ENCODE measurements at places on chromosomes 6 and 20.

DNA sequence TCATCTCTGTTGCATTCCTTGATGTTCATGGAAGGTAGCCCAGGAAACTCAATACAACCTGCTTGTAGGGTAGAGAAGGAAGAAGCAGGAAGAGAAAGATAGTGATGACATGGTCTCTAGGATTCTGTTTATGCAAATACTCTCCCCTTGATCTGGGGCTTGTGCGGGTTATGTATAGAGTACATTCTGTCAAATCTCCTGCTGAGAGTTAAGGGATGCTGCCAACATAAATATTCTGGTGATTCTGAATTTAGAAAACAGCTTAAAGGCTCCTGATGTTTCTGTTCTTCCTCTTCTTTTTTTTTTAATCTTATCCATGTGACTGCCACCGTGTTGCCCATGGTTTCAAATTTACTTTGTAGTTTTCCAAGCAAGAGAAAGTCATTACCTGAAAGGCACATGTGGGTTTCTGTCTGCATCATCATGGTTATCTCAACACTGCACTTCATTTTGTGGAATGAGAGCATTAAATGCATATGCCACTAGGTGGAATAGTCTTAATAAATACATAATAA is 150.6 kb downstream of the RPS12 start:
- no peak for DNase-seq

DNA sequence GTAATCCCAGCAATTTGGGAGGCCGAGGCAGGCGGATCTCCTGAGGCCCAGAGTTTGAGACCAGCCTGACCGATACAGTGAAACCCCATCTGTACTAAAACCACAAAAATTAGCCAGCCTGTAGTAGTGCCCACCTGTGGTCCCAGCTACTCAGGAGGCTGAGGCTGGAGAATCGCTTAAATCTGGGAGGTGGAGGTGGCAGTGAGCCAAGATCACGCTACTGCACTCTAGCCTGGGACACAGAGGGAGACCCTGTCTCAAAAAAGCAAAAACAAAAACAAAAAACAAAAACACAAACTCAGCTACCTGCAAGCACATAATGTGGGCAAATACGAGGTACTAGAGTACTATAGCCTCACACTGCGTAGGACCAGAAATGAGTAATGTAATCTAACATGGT is 3.7 kb upstream of the SPATA2 start:
- DNase-seq, result no peak

GRCh38 chr6:158188591-158188990 is 20.4 kb downstream of the GTF2H5 start:
- no peak for DNase-seq

GRCh38 chr6:161379834-161380582 is 106.1 kb upstream of the AGPAT4 start:
- no peak for DNase-seq

DNA sequence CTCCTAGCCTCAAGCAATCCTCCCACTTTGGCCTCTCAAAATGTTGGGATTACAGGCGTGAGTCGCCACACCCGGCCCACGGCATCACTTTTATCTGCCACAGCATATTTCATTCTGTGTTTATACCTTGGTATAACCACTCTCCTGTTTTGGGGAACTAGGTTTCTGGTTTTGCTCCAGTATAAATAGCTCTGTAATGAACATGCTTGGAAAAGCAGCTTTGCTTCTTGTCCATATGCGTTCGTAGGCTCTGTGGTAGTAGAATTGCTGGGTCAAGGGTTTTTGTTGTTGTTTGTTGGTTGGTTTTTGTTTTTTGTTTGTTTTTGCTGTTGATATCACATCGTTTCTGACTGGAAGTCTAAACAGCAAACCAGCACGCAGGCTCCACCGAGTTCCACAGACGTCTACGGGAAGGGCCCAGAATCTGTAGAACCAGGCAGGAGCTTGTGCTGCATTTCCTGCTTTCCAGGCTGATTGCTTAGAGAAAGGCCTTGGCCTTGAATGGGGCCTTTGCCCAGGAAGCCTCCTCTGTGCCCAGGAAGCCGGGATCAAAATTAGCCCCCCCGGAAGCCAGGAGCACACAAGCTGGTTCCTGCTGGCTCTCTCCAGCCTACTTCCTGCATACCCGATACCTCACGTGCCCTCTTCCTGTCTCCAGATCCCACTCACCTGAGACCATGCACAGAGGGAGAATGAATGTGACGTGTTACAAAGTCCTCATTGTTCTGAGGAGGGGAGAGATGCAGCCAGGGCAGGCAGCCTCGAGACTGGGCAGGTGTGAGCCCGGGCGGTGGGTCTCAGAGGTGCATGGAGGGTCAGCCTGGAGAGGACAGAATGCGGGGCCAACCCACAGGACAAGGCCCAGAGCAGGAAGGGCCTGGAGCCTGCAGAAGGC is 34.7 kb downstream of the AAR2 start:
- DNase-seq, result no peak

- no peak for DNase-seq
Measured at GRCh38 chr20:43958626-43959025, 44.0 kb downstream of the TOX2 start.

GRCh38 chr20:1391640-1392442 is 1.0 kb downstream of the FKBP1A start:
- no peak for DNase-seq

DNA sequence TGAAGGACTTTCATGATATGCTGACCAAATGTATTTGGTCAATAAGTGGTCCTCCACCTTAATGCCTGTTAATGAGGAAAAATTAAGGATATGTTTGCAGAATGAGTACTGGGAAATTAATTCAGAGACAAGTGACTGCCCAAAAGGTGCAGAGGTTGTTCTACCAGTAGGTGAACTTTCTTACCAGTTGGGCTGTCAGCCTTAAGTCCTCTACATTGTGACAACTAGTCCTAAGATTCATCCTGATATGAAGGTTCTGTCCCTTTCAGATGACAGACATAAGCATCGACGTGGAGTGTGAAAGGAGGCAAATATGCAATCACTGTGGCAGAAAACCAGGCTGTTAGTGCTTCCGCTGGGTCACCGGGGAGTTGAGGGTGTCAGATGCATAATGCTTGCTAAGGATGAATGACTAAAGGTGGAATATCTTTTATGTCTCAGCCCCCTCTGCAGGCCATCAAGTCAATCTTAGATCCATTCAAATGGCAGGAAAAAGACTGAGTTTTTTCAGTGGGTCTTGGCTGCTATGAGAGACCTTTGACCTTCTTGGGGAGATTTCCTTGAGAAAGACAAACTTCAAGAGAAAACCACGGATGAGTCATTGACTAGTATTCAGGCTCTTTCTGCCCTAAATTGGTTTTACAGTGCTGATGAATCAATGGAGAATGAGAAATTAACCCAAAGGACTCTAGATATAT is 226.0 kb downstream of the TPBG start:
- DNase-seq, result no peak

GRCh38 chr6:38933426-38933825 is 115.2 kb upstream of the GLP1R start:
- DNase-seq, result no peak

DNA sequence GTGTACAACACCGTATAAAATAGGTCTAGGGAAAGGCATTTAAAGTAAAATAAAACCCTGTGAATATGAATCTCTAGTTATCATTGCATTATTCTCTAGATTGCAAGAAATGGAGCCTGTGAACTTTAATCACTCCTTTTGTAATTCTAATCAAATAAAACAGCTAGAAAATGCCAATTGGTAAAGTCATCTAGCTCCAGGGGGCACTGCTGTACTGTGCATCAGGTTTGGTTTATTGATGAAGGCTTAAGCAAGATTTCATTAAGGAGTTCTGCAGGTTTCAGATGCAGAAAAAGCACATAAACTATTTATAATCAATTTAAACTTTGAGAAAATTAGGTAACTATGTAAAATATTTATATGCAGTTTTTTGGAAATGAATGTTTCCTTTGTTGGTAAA is 645.0 kb downstream of the PHF3 start:
- no peak for DNase-seq

- DNase-seq, result no peak
Measured at GRCh38 chr6:88629838-88630494, 333.5 kb downstream of the RNGTT start.

- DNase-seq, result no peak
Measured at GRCh38 chr6:34585512-34586061, 29.5 kb upstream of the SPDEF start.

- DNase-seq, result no peak
Measured at GRCh38 chr6:139855671-139856311, 481.3 kb upstream of the CITED2 start.

GRCh38 chr20:50408526-50409364 is 101.4 kb upstream of the PTPN1 start:
- DNase-seq, result no peak

DNA sequence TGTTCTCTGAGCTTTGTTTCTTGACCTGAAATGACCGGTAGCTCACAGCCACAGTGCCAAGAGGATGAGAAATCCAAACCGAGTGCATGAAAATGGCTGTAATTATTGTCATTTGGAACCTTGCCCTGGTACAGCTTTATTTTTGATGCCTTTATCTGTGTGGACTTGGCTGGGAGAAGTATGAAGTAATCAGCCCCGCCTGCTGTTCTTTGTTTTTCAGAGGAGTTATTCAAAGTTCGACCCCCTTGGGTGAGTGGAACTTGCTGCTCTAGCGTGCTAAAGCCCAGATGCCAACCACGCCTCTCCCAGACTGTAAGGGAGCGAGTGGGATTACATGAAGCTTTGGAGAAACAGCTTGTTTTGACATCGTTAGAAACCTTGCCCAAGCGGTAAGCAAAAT is 48.3 kb downstream of the ECT2L start:
- DNase-seq, result no peak

- DNase-seq, result no peak
Measured at GRCh38 chr6:32689531-32690501, 23.4 kb upstream of the HLA-DQB1 start.

DNA sequence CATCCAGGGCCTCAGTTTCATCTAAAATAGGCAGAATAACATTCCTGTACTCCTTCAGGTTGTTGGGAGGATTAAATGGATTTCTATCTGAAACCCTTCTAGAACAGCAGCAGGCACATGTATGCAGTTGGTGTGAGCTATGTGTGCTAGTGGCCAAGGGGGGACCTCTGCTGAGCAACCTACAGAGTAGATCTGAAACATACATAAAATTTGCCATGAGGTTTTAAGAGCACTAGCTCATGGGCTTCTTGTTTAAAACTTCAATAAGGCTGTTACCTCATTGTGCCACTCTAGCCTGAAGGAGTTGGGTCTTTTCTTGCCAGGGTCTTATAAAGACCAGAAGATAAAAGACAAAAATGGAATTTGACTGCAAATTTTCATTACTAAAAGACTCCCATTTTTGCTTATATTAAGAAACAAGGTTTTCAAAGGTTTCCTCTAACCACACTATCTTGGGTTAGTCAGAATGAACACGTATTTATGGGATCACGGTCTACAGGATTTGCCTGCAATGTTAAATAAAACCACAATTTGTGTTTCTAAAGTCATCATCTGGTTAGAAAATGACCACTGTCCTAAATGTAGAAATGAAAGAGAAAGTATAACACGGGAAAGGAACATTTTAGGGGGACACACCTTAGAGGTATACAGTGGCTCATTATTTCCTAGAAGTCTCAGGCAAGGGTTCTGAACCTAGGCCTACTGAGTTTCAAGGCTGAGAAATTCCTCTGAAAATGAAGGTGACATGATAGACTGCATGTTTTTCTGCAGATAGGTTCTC is 144.9 kb upstream of the OLIG3 start:
- no peak for DNase-seq

- DNase-seq, result no peak
Measured at GRCh38 chr20:48818481-48818987, 9.3 kb downstream of the PREX1 start.

GRCh38 chr6:14968056-14968637 is 277.7 kb upstream of the JARID2 start:
- no peak for DNase-seq

GRCh38 chr6:22800451-22800850 is 231.1 kb downstream of the HDGFL1 start:
- DNase-seq, result no peak
